ENCODE measurements at places on chromosomes 12 and 14.
A peak's percentile ranks its signal among the peaks of the same experiment; 100 is the strongest.

- DNase-seq = no peak
Observed at GRCh38 chr12:10540776-10541205, 35.1 kb downstream of the EIF2S3B start.

- no peak for DNase-seq
Observed at GRCh38 chr12:89494411-89495231, 30.0 kb downstream of the GALNT4 start.

- DNase-seq = no peak
Observed at GRCh38 chr12:122981587-122982476, 1.4 kb downstream of the ARL6IP4 start.

DNA sequence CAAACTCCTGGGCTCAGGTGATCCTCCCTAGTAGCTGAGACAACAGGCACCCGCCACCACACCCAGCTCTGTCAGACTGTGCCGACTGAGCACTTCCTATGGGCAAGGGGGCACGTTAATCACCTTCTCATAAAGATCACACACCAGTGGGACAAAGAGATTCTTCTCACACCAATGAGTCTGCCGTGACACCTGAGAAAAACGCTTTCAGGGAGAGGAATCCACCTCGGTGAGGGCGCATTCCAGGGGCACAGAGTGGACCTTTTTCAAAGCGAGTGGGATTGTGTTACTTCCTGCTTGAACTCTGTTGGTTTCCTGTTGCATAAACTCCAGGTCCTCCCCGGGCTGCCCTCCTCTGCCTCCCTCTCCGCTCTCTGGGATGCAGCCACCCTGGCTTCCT, 17.5 kb upstream of the SCARB1 start:
- no peak for DNase-seq

DNA sequence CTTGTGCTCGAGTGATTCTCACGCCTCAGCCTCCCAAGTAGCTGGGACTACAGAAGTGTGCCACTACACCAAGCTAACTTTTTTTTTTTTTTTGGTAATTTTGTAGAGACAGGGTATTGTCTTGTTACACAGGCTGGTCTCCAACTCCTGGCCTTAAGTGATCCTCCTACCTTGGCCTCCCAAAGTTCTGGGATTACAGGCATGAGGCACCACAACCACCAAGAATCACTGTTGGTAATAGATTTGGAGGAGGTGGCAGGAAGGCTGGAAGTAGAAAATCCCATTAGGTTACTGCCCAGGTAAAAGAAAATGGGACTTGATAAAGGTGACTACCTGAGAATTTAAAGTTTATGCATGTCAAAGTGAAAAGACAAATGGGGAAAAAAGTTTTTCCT, 1.4 kb upstream of the CDCA4 start:
- DNase-seq = no peak

GRCh38 chr14:103890821-103891666, 37.2 kb upstream of the TDRD9 start:
- DNase-seq = no peak

DNA sequence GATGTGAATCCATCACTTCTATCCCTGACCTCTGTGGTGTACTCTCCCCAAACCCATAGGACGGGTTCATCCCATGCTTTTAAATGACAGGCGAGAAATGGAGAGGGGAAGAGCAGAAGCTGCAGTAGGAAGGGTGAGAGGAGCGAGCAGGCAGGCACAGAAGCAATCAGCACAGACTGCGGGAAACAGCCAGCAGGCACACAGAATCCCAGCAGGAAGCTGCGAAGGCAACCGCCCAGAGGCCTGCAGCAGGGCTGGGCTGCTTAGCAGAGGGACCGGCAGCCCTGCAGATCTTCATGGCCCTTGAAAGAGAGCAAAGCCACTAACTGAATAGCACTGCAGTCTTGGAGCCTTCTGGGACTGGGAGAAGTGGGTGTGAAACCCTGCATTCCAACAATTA, 287.0 kb upstream of the FKBP4 start:
- DNase-seq = no peak

GRCh38 chr14:55448141-55448614, 7.8 kb upstream of the TBPL2 start:
- DNase-seq = peak; percentile 60

Data from H54 (cell line).